Kidney tubule cell (primary cell): ENCODE measurements at places on chromosomes 7 and 10.

DNA sequence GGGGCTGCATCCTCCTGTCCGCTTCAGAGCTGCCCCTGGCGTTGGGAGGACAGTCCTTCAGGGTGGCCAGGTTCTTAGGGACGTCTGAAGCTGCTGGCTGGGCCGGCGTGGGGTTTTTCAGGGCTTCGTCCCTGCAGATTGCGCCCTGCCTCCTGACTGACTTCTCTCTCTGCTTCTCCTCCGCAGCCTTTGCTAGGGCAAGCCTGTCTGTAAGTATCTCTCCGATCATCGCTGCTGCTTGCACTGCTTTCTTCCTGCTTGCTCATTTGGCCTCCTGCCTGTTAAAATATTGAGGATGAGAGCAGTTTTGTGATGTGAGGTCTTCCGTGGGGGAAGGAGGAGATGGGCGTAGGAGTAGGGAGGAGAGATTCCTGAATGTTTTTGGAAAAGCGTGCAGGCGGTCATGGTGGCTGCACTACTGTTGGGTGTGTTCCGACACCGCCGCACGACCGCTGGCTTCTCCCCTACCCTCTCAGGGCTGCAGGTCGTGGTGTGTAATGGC is 25.3 kb downstream of the PFKFB3 start:
- no peak for DNase-seq

GRCh38 chr10:65416094-65416493 is 1509.7 kb upstream of the LRRTM3 start:
- no peak for DNase-seq

DNA sequence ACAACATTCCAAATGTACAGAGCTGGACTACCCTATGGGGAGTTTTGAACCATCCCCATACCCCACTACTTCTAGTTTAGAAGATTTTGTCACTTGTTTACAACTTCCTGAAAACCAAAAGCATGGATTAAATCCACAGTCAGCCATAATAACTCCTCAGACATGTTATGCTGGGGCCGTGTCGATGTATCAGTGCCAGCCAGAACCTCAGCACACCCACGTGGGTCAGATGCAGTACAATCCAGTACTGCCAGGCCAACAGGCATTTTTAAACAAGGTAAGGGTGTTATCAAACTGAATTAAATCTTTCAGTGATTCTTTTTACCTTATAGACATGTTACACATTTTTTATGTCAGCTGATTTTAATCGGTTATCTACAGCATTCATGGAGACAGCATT is 41.5 kb downstream of the AHR start:
- no peak for DNase-seq

GRCh38 chr10:71735709-71736569 is 16.4 kb upstream of the C10orf105 start:
- DNase-seq: no peak

DNA sequence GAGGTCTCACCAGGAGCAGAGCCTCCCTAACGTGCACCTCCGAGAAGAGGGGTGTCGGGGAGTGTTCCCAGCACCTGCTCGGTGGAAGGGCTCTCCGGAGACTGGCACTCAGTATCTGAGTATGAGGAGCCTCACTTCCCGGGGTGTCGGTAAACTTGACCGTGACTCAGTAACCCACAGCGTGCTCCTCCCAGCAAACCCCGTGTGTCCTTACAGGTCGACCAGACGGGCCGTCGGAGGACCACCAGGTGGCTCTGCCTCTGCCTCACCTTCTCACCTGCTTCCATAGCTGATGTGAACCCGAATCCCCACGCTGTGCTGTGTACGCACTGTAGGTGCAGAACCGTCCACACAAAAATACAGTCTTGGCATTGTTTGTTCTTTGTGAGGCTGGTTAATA is 29.0 kb upstream of the KNDC1 start:
- DNase-seq: no peak

DNA sequence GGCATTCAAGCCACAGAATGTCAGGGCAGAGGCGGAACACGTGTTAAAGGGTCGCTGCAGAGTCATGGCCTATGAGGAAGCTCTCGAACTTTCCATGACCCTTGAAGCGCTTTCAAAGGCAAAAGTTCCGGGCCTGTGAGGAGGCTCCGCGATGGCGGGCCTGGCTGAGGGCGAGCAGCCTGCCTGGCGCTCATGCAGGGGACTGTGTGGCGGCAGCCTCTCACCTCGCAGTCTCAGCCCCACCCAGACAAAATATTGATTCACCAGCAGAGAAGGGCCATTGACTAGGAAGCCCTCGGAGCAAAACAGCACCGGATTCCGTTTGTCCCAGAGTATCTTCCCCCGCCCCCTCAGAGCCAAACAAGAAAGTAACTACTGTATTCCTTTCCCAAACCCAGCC is 12.8 kb upstream of the CNNM1 start:
- DNase-seq: no peak

DNA sequence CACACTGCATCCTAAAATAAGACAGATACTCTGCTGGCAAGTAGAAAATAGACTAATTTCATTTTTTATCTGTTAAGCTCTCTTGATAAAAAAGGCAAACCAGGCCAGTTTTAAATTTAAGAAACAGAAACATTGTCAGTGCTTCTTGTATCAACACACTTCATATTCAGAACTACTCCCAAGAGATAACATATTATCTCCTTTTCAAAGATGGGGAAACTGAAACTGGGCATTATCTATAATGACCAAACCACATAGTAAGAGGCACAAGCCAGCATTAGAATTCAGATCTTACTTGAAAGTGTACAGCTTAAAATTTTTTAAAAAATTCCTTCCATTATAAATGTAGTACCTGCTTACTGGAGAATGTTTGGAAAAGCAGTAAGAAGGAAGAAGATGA is 14.7 kb downstream of the SRI start:
- no peak for DNase-seq

GRCh38 chr10:121171825-121172787 is 320.9 kb downstream of the WDR11 start:
- DNase-seq: no peak

- DNase-seq: peak; percentile 33
Measured at GRCh38 chr7:136133551-136133950, 156.4 kb upstream of the MTPN start.

DNA sequence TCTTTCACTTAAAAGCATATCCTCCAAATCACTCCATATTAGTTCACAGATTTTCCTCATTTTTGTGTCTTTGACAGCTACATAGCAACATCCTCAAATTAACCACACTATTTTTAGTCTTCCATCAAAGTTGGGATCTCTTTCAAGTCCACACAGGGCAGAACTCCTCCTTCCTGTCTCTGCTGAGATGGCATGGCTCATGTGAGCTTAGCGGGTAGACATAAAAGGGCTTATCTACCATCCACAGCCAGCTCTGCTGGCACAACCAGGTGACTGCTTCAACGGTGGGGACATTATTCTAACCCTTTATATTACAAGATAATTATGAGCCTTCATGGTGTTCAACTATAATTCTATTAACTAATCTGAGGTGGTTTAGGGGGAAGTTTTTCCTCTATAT is 35.5 kb downstream of the ICA1 start:
- DNase-seq: no peak

- no peak for DNase-seq
Measured at GRCh38 chr7:77879272-77879671, 80.7 kb downstream of the PHTF2 start.

DNA sequence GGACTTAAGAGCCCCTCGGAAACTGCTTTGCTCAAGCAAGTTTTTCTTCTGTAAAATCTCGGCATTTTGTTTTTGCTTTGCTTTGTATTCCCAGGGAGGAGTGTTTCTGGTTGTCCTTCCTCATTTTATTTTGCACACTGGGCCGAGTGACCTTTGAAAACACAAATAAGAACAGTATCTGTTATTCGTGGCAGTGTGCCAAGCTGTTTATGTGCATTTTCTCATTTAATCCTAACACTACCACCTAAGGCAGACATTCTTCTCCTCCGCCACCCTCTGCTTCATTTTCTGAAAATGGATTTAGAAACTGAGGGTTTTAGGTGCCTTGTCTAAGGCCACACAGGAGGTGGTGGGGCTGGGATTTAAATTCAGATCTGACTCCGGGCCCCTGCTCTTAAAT is 218.5 kb downstream of the TCF7L2 start:
- no peak for DNase-seq

DNA sequence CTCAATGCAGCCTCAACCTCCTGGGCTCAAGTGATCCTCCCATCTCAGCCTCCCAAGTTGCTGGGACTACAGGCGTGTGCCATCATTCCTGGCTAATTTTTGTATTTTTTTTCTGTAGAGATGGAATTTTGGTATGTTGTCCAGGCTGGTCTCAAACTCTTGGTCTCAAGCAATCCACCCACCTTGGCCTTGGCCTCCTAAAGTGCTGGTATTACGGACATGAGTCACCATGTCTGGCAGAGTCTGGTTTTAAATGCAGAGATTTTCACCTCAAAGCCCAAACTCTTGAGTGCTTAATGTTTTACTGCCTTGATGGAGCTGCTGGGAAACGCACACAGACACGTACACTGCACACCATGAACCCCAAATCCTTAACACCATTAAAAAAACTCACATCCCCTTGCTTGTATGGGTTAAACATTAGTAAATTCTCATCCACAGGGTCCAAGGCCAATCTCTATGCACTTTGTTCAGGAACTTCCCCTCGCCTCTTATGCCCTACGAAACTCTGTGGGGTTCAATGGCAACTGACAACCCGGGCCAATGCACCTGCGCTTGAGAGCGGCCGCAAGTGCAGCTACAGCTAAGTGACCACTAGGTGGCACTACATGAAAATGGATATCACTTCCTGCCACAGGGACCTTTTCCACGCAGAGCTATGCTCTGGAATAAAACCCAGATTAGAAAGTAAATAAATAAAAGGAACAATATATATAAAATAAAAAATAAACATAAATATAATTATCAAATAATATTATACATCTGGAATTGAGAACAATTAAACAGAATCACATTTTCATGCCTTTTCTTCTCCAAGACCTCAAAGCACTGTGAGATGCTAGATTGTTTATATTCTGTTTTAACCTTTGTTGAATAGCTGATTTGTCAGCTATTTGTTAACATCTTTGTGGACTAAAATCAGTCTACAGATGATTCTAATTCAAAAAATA is 66.9 kb upstream of the AFAP1L2 start:
- DNase-seq: peak; percentile 78

- DNase-seq: no peak
Measured at GRCh38 chr7:158076215-158076614, 511.4 kb downstream of the PTPRN2 start.

DNA sequence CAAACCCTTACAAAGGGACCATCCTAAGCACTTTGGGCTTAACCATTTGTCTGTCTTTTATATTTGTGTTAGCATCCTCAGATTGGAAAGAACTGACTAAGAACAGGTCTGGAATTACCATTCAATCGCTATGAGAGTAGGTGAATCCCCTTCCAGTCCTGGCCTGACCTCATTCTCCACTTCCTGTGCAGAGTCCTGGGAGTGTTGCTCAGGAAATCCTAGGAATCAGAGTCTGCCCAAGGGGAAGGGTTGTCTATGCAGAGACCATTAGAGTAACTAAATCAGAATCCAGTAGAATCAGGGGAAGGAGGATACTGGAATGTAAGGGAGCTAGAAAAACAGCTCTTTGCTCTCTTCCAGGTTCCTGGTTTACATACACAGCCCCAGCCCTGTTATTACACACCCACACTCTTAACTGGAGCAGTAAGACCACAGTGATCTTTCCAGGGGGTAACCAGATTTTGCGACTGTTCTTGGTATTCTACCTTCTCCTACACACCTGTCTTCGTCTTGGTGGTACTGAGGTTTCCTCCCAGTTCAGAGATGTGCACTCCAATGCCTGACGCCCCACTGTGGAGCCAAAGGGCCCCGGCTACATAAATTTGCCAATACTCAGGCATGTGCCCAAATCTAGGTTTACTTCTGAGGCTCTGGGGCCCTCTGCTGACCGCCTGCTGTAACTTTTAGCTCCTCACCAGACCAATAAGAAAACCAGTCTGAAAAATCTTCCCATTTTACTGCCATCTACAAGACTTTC is 103.7 kb downstream of the RNF216 start:
- peak; percentile 79 for DNase-seq

DNA sequence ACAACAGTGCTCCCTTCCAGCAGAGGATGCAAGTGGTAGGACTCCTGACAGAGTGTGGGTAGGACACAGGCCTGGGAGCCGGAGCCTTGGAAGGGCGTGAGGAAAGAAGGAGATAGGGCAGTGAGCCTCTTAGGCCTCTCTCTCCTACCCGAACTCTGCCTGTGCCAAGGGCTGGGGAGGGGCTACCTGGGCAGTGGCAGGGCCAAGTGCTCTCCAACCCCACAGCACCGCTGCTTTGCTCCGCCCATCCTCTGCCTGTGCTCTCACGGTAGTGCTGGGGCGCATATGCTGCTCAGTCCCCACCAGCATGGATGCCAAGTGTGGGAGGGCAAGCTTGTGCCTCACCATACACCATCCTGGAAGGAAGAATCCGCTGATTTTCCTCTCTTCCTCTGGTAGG is 7.5 kb downstream of the FAM131B start:
- DNase-seq: no peak
